ENCODE measurements at places on chromosomes 16 and 17.

GRCh38 chr16:29729116-29729521 is 16.7 kb downstream of the C16orf54 start:
- DNase-seq: no peak

DNA sequence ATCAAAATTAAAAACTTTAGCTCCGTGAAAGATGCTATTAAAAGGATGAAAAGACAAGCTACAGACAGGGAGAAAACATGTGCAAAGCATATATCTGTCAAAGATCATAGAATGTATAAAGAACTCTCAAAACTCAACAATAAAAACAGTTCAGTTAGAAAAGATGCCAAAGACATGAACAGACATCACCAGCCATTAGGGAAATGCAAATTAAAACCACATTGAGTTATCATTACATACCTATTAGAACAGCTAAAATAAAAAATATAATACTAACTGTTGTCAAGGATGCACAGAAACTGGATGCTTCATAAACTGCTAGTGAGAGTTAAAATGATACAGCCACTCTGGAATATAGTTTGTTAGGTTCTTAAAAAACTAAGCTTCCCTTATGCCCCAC is 58.8 kb downstream of the NFATC3 start:
- no peak for DNase-seq

- no peak for DNase-seq
Measured at GRCh38 chr16:16021988-16022682, 72.7 kb downstream of the ABCC1 start.

DNA sequence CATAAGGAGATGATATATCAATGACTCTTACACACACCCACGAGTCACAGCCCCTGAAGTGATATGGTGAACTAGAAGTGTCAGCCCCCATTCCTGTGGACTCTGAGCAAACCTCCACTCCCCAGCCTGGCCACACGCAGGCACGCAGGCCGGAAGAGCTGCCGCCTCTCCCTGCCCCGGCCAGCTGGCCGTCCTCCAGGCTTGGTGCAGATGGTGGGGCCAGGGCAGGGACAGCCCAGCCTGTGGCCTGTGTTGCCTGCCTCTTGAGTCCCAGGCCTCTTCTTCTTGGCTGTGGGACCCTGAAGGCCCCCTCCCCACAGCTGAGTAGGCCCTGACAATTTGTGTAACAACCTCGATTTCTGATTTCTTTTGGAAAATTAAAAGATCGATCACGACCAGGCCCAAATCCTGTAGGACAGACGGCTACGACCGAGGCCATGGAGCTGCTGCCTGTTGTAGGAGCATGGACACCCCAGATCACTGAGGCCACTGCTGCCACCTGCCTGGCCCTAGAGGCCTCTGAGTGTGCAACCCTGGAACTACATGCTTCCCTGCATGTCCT is 10.0 kb upstream of the MPRIP start:
- DNase-seq: no peak

GRCh38 chr16:1972490-1972877 is 631 bp downstream of the TBL3 start:
- peak; percentile 28 for DNase-seq

GRCh38 chr16:30637944-30638343 is 12.8 kb upstream of the PRR14 start:
- DNase-seq: peak; percentile 38

DNA sequence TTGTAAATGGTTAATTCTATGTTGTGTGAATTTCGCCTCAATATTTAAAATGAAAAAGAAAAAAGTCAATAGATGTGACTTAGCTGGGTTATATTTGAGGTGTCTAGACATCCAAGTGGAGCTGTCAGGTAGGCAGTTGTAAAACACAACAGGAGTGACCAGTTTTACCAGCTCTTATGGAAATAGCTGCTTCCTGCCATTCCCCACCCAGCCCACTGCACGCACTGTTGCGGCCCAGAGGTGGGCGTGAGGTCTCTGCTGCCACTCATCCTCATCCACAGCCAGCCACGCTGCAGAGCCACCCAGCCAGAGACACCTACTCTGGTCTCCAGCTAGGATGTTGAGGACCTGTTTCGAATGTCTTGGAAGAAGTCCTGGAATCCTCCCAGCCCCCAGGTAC is 3.4 kb upstream of the CARD14 start:
- DNase-seq: no peak

DNA sequence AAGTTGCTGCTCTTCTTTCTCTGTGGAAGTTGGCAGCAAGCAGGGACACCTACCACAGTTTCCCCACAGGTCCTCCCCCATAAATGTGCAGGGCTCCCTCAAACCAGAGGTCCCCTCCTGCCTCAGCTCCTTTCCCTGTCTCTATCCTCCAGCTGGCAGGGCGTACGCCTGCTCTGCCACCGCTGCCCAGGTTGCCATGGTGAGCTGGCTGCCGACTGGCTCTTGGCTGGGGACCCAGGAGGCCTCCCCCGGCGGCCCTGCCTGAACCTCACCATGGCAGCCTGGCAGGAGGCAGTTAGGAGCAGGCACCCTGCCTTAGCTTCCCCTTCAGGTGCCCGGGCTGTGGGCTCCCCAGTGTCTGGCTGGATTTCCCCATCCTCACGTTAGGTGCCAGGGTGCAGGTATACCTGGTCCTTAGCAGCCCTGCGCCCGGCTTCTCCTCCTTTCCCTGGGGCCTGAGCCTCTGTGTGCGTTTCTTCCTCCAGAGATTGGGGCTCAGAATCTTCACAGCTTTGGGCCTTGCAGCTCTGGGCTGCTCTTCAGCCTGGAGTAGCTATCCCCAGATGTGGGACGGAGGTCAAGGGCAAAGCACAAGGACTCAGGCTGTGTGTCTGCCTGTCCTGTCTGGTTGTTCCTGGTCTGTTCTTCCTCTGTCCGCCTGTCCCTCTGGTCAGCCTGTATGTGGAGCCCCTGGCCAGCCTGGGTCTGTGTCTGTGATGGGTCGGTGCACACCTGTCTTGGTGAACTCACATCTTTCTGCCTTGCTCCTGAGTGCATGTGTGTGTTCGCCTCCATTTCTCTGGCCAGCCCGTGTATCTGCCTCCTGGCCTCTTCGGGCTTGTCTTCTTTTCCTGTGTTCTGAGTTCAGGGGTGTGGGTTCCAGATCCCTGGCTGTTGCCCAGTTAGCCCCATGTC is 15.7 kb downstream of the GJD3 start:
- DNase-seq: no peak

GRCh38 chr16:77675464-77676324 is 46.6 kb upstream of the NUDT7 start:
- peak; percentile 63 for DNase-seq

- peak; percentile 53 for DNase-seq
Measured at GRCh38 chr17:40909351-40909750, 24.3 kb upstream of the KRT20 start.

Measured in activated CD4-positive, alpha-beta memory T cell treated with anti-CD3 and anti-CD28 coated beads, Interleukin-2, amount 10 ng/mL, durations not matched to agents 7 days and 5 days (primary cell).